Hepatocyte (in vitro differentiated cells): ENCODE measurements at places on chromosomes 16 and 17. TPM values are rescaled to one million over a fixed set of nuclear protein-coding genes. Genes with fewer than 3 reads are reported as not detected.

DNA sequence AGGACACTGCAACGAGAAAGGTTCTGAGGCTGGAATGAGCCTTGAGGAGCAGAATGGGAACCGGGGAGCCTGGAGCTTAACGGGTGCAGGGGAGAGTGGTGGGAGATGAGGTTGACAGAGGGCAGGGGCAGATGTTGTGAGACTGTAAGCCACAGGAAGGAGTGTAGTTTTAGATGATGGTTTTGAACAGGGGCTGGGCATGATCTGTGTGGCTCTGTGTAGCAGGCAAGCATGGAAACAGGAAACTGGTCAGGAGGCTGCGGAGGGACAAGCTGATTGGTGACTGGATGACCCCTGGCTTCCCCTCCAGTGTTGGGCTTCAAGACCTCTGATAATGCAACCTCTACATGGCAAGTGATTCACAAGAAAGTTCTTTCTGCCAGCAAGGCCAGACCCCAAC, 1.4 kb upstream of the CNGB1 start:
- H3K36me3 ChIP-seq: no peaks in the 10 kb centered on the region
- H3K27me3 ChIP-seq: no peaks in the 10 kb centered on the region
- H3K27ac ChIP-seq: no peak overlapping the region

DNA sequence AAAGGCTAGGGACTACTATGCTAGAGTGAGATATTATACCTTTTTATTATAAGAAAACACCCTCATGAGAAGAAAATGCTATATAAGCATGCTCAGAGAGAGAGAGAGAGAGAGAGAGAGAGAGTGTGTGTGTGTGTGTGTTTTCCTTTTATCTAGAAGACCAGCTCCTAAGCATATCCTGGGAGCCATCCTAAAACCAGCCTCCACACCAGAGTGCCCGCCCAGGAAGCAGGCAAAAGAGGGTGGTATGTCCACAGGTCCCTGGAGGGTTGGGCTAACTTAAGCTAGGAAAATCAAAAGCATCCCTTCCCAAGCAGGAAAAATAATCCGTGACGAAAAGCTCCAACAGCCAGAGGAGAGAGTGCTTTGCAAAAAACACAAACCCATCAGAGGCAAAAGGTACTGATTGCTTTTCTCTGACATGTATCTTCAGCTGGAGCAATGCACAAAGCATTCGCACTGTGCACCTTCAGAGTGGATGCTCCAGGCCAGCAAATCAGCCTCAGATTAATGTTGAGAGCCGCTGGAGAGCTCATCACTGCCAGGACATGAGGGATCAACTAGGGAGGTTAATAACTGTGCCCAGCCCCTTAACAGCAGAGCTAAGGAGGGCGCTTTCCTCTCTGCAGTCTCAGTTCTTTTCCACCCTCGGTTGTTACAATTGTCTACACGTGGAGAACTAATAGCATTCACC, 125.1 kb downstream of the SLC39A11 start:
- no peak overlapping the region for H3K4me3 ChIP-seq
- DNase-seq: no peak
- H3K27me3 ChIP-seq: no peaks in the 10 kb centered on the region
- H3K27ac ChIP-seq: no peak overlapping the region

- no peak overlapping the region for H3K27ac ChIP-seq
- H3K4me1 ChIP-seq: peaks cover 14% of the 10 kb centered on the region
- no peaks in the 10 kb centered on the region for H3K27me3 ChIP-seq
- DNase-seq: no peak
- H3K4me3 ChIP-seq: no peak overlapping the region
- H3K36me3 ChIP-seq: no peaks in the 10 kb centered on the region
These were observed 38.0 kb downstream of the PEMT start for GRCh38 chr17:17553217-17554195.

BAIAP3 gene
- total RNA-seq: 1.8 and 3.0 TPM in 2 replicates

ABCA5 gene
- 53.4 and 59.8 TPM in 2 replicates for total RNA-seq

FBXL16 gene
- 0.07 and 0.28 TPM in 2 replicates for total RNA-seq

- H3K4me3 ChIP-seq: no peak overlapping the region
- DNase-seq: no peak
- H3K27me3 ChIP-seq: peaks cover 4% of the 10 kb centered on the region
- H3K4me1 ChIP-seq: no peaks in the 10 kb centered on the region
- no peak overlapping the region for H3K27ac ChIP-seq
These were observed 54.7 kb downstream of the HS3ST2 start for GRCh38 chr16:22868593-22869224.

DNA sequence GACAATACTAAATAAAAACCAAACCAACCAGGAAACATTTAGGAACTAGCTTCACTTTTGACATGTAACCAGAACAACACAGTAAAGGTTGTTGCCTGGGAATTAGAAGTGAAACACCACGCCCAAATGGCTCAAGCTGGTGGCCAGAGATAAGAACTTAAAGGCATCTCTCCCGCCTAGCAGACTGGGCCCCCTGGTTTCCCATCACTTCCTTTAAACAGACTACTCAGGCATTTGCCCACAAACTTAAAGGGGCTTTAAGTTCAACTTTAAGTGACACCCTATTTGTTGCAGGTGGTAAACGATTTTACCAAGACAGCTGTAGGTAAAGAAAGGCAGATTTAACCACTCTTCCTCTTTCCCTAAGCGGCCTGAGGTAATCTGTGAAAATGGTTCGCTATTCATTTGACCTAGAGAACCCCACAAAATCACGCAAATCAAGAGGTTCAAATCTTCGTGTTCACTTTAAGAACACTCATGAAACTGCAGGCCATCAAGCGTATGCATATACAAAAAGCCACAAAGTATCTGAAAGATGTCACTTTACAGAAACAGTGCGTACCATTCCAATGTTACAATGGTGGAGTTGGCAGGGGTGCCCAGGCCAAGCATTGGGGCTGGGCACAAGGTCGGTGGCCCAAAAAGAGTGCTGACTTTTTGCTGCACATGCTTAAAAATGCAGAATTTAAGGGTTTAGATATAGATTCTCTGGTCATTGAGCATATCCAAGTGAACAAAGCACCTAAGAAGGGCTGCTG, 40.8 kb upstream of the BPTF start:
- H3K4me3 ChIP-seq: no peak overlapping the region
- H3K36me3 ChIP-seq: no peaks in the 10 kb centered on the region
- peak overlapping the region; percentile 2 for H3K27ac ChIP-seq
- H3K4me1 ChIP-seq: peaks cover 6% of the 10 kb centered on the region

DNA sequence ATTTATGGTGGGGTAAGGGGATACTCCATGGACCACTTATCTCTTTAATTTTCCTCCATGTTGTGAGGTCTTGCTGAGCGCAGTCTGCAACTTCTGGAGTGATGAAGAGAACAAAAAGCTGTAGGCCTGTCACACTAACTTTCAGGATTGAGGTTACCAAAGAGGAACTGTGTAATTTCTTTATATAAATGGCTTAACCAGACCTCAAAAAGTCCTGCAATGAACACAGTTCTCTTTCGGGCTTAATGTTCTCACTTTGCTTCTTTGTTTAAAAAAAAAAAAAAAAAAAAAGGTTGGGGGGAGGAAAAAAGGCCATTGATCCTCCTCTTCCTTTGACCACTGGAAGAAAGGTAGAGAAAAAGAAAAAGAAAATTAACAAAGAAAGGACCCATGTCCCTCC, 86.8 kb upstream of the SOX9 start:
- no peaks in the 10 kb centered on the region for H3K36me3 ChIP-seq
- no peak overlapping the region for H3K4me3 ChIP-seq
- no peaks in the 10 kb centered on the region for H3K27me3 ChIP-seq

- no peak overlapping the region for H3K4me3 ChIP-seq
- H3K27ac ChIP-seq: no peak overlapping the region
- H3K4me1 ChIP-seq: no peaks in the 10 kb centered on the region
- H3K36me3 ChIP-seq: no peaks in the 10 kb centered on the region
- no peak for DNase-seq
These were observed 1.8 kb downstream of the ITGAX start for GRCh38 chr16:31356566-31357323.

TEX19 gene
- not detected in 2 replicates for total RNA-seq

GRCh38 chr16:53515811-53516210, 12.8 kb upstream of the AKTIP start:
- no peak overlapping the region for H3K27ac ChIP-seq
- no peaks in the 10 kb centered on the region for H3K36me3 ChIP-seq
- H3K27me3 ChIP-seq: no peaks in the 10 kb centered on the region
- H3K4me1 ChIP-seq: peaks cover 6% of the 10 kb centered on the region
- H3K4me3 ChIP-seq: no peak overlapping the region

C17orf107 gene
- total RNA-seq: 7.4 and 9.1 TPM in 2 replicates

- H3K4me1 ChIP-seq: peaks cover 51% of the 10 kb centered on the region
- H3K4me3 ChIP-seq: no peak overlapping the region
- peak overlapping the region; percentile 87 for H3K27ac ChIP-seq
- no peaks in the 10 kb centered on the region for H3K36me3 ChIP-seq
- peak; percentile 89 for DNase-seq
These were observed 11.2 kb downstream of the PIEZO1 start for GRCh38 chr16:88773812-88774291.

- DNase-seq: no peak
- no peak overlapping the region for H3K4me3 ChIP-seq
- no peaks in the 10 kb centered on the region for H3K27me3 ChIP-seq
- no peaks in the 10 kb centered on the region for H3K36me3 ChIP-seq
- H3K4me1 ChIP-seq: no peaks in the 10 kb centered on the region
These were observed 9.9 kb downstream of the ATPAF2 start for GRCh38 chr17:18028952-18029540.

TBC1D3 gene
- total RNA-seq: not detected in 2 replicates

ANKRD40 gene
- total RNA-seq: 28.1 and 30.8 TPM in 2 replicates

DNA sequence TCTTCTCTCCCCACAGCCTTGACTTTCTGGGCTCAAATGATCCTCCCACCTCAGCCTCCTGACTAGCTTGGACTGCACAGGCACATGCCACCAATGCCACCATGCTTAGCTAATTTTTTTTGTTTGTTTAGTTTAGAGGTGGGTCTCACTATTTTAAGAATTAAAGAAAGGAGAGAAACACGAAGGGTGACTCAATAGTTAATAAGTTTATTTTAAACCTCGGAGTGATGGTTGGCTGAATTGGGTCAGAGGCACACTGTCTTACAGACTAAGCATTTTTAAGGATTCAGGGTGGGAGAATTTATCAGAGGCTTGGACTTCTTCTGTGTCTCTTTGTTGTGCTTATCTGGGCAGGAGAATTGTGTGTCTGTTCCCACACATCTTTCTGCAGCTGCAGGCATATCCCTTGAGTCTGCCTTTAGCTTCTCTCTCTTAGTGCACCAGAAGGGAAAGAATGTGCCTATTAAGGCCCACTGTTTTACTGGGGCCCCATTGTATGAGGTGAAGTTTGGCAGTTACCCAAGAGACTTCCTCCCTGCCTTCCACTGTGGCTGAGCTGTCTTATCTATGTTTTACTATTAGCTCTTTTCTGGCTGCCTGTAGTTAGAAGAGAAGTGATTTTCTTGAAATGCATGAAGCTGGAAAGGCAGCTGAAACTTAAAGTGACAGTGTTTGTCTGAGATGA, 2172.0 kb downstream of the TP53TG3F start:
- H3K27me3 ChIP-seq: no peaks in the 10 kb centered on the region
- no peaks in the 10 kb centered on the region for H3K4me1 ChIP-seq
- no peaks in the 10 kb centered on the region for H3K36me3 ChIP-seq
- H3K27ac ChIP-seq: no peak overlapping the region
- H3K4me3 ChIP-seq: no peak overlapping the region
- no peak for DNase-seq

- no peak overlapping the region for H3K4me3 ChIP-seq
- no peak overlapping the region for H3K27ac ChIP-seq
- no peaks in the 10 kb centered on the region for H3K36me3 ChIP-seq
- H3K27me3 ChIP-seq: no peaks in the 10 kb centered on the region
These were observed 75.8 kb downstream of the SREBF1 start for GRCh38 chr17:17760872-17761550.
